ENCODE measurements at places on chromosomes 2 and 18.

- no peak for DNase-seq
These were observed 77.4 kb downstream of the CTAGE1 start for GRCh38 chr18:22340331-22340730.

GRCh38 chr2:229137639-229138038, 133.4 kb downstream of the PID1 start:
- no peak for DNase-seq

DNA sequence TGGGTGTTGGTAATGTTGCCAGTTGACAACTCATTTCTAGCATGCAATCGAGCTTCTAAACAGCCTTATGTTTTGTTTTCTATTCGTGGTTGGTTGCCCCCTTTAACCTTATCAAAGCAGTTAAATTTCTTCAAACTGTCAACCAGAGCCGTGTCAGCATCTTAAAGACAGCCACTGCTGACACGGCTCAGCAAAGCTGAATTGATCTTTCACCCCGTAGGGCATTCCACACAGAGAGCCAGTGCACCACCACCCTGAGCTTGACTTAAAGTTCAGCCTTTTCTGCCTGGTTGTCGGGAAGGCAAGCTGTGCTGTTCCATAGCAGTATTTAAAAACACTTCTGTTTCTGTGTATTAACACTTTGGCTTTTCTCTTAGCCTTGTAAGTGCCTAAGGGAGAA, 355.0 kb upstream of the CHST9 start:
- no peak for DNase-seq

DNA sequence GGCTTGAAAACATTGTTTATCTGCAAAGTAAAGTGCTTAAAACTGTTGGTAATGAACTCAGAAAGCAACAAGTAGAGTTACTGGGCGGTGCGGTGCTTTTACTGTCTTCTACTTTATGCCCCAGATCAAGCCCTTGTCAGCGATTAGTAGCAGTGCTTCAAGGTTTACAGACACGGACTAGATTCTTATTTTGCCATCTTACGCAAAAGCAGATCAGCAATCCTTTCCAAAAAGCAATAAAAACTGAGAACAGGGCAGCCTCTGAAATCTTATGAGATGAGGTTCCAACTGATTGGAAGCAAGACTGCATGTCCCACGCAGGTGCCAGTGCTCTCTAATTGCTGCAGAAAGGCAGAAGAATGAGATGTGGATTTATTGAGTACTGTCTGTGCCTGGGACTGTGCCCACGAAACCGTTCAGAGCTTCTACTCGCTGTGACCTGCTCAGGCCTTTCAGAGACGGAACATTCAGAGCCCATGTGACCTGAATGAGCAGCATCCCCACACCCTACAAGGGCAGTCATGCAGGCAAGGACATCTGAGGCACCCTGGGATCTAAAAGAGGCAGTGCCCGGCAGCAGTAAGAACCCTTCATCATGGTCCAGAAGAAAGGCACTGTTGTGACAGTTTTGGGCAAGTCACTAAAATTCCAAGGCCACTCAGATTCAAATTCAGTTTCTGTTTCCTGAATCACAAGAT, 15.7 kb downstream of the COL4A3 start:
- no peak for DNase-seq

DNA sequence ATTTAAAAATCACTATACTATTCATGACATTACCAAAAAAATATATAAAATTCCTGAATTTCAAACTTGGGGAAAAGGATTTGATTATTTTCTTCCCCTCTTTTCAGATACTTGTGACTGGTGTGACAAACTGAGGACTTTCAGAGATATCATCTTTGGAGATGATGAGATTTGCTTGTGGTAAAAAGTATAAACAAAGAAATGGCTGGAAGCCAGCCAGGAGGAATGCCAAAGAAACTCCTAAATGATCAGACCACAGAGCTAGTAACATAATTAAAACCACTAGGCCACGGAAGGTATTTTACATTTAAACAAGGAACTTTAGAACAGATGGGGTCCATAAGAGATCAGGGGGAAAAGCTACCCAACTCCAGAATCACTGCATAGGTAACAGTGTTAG, 58.7 kb downstream of the PIGN start:
- no peak for DNase-seq

GRCh38 chr2:100625717-100626116, 62.9 kb downstream of the PDCL3 start:
- no peak for DNase-seq

DNA sequence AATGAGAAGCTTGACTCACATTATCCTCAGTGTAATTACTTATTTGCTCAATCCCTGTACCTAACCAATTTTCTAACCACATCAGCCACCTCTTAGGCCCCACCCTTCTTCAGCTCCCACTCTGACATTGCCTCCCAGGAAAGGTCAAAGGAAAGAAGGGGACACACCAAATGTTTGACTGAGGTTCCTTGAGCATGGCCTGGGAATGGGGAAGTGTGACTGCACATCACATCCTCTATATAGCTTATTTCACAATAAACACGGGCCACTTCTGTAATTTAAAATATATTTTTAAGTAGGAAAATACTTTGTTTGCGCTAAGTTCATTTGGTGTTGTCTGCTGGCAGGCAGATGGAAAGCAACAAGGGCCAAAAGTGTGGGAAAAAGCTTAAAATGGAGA, 3.0 kb upstream of the FIGLA start:
- no peak for DNase-seq

GRCh38 chr2:38386377-38386776, 9.3 kb upstream of the ATL2 start:
- no peak for DNase-seq

DNA sequence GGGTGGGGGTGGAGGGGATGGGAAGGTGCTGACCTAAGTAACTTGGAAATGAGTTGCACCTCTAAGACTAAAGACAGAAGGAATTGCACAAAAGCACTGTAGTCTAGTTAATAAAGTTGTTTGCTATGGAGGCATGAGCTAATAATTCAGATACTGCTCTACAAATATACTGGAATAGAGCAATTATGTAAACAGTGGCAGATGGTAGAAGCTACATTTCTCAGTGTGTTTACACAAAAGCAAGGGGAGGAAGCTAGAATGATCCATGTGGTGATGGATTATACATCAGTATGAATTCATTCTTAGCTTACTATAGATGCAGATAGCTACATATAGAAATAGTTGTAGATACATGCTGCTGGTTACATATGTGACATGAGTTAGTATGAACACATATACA, 27.6 kb upstream of the UBE2F start:
- DNase-seq, result no peak

- DNase-seq, result peak; percentile 29
These were observed 4.4 kb downstream of the ADRA2B start for GRCh38 chr2:96111823-96112500.

- DNase-seq, result no peak
These were observed 64.0 kb upstream of the REG3A start for GRCh38 chr2:79223539-79223938.

GRCh38 chr2:106053116-106053515, 141.0 kb downstream of the UXS1 start:
- no peak for DNase-seq

DNA sequence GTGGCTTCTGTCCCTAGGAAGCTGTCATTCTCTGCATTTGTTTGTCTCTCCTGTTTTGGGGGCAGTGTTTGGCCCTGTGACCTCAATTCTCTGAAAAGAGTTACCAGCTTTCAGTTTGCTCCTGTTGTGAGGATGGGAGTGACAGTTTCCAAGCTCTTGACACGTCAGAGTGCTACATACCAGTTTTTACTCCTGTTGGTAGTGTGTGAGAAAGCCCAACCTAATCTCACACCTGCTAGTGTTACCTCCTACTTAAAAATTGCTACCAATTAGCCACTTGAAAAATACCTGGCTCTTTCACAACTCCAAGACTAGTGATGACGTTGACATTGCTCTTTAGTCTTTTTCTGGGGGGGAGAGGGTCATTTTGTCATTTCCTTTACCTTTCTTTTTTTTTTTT, 14.1 kb downstream of the SKA1 start:
- DNase-seq, result no peak

DNA sequence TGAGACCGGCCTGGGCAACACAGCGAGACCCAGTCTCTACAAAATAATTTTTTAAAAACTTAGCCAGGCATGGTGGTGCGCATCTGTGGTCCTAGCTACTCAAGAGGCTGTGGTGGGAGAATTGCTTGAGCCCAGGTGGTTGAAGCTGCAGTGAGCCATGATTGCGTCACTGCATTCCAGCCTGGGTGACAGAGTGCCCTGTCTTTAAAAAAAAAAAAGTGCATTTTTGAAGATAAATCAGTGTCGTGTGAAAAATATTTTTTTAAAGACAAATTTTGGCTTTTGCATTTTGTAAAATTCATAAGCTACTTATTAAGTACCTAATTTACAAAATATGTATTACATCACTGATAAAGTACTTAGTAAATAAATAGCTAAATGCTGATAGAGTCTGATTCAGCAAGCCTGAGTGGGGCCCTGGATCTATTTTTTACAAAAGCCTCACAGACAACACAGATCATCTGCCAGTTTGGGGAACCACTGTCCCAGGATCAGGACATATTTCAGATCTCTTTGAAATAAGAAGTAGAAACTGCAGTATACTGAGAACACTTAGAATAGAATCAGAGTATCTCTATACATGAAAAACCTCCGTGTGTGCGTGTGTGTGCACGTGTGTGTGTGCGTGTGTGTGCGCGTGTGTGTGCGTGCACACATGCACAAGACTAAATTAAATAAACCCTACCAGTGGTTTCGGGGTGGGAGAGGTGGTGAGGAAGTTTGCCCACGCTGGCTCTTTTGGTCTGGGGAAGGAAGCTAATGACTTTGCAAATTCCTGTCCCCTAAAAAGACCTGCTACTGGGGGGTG, 61.6 kb downstream of the AAK1 start:
- DNase-seq, result no peak

GRCh38 chr2:191821078-191821477, 25.8 kb downstream of the CAVIN2 start:
- DNase-seq, result no peak

DNA sequence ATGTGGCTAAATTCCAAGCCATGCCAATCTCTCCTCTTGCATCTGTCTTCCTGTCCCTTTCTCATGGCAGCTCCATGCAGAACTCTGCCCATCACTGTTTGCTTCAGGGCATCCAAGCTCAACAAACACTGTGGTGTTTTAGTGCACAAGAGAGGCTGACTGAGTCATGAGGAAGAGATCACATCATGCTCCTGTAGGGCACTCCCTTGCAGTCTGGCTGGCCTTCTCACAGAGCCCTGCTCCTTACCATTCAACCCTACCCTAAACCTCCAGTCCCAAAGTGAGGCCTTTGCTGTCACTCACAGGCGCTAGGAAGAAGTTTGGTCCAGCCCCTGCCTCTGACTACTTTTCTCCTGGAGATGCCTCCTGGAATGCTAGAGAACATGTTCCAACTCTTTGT, 194.0 kb downstream of the LRATD1 start:
- DNase-seq, result no peak

- DNase-seq, result no peak
These were observed 38.1 kb downstream of the PIK3C3 start for GRCh38 chr18:41993151-41993550.

DNA sequence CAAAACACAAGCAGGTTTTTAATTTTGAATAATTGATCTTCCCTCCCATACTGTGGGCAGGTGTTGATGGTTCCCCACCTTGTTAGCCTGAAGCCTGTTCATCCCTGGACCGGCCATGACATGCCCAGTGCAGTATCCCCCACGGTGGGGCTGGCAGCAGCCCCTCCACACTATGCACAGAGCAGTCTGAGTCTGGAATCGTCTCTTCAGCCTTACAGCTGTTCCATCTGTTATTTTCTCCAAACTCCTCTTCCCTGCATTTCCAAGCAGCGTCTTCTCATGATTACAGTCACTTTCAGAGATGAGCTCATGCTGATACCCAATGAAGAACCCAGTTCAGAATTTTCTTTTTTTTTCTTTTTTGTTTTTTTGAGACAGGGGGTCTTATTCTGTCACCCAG, 68.2 kb downstream of the ADI1 start:
- DNase-seq, result no peak

- DNase-seq, result no peak
These were observed 795 bp upstream of the TCF7L1 start for GRCh38 chr2:85132397-85132796.

- DNase-seq, result no peak
These were observed 161.9 kb upstream of the SKOR2 start for GRCh38 chr18:47413327-47413726.

DNA sequence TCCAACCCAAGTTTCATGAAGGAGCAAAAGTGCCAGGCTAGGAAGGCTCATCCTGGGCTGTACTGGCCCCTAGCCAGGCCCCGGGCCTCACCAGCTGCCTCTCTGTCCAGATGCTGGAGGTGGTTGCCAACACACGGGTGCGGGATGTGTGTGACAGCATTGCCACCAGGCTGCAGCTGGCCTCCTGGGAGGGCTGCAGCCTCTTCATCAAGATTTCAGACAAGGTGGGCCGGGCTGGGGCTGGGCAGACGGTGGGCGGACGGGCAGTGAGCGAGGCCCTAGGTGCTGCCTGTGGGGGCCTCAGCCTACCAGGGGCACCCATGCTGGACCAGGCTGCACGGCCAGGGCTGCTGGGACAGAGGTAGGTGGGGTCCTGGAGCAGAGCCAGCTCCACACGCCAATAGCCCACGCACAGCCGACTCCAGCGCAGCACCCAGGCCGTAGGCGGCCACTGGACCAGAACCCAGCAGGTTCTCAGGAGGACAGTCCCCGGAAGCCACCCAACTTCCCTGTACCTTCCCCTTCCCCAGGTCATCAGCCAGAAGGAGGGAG, 11.8 kb upstream of the GPR17 start:
- DNase-seq, result no peak

DNA sequence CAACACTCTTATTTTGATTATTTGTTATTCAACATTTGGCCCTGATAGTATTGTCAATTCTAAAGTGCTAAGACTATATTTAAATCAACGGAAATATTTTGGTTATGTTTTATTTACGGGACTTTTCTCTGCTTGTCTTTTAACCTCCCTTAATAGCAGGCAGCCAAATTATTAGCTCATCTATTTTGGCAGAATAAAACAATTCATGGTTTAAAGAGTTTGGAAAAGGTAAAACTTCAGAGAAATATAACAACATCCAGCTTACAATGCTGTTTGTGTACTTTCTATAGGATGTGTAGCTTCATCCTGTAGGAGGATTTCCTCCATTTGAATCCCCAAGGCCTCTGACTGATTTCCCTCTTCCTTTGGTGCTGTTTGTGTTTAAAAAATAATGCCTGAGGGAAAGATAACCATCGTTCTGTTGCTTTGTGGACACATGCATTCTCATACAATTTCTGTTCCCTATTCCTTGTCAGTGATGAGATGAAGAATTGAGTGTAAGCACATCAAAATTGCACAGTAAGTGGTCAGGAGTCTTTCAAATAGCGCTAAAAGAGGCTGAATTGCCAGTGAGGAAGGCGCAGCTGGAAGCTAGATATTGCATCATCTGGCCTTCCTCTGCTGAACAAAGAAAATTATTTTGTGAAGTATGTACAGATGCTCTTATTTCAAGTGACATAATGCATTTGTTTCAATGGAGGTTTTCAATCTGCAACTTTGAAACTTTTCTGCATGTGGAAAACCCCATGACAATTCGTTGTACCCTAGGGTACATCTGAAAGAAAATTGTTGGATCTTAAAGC, 80.3 kb downstream of the CD28 start:
- no peak for DNase-seq
